A549 treated with Hydrocortisone at 1 μM for 4 hours (cell line): ENCODE measurements at places on chromosomes 7 and 10. TPM values are rescaled to one million over a fixed set of nuclear protein-coding genes. Genes with fewer than 3 reads are reported as not detected.

CLRN3 gene
- not detected in 5 replicates for total RNA-seq

ASZ1 gene
- total RNA-seq, result not detected in 5 replicates

CRHR2 gene
- total RNA-seq, result 0.02 to 0.06 TPM (median 0.05 TPM) in 3 of 5 replicates, not detected in the others

HOXA5 gene
- total RNA-seq, result 4.1 to 5.9 TPM (median 4.2 TPM) in 5 replicates

STRIP2 gene
- 4.9 to 7.1 TPM (median 6.1 TPM) in 5 replicates for total RNA-seq

CNTNAP2 gene
- total RNA-seq, result 0.01 to 0.10 TPM (median 0.02 TPM) in 3 of 5 replicates, not detected in the others

ADAM12 gene
- total RNA-seq, result 2.9 to 5.0 TPM (median 4.3 TPM) in 5 replicates

GARIN1A gene
- total RNA-seq, result 0.38 to 0.72 TPM (median 0.60 TPM) in 5 replicates

RUFY2 gene
- total RNA-seq, result 7.1 to 10.0 TPM (median 8.7 TPM) in 5 replicates

HOXA3 gene
- total RNA-seq, result 3.7 to 6.1 TPM (median 5.6 TPM) in 5 replicates

DLX6 gene
- not detected in 5 replicates for total RNA-seq

RBM48 gene
- total RNA-seq, result 5.7 to 8.3 TPM (median 6.0 TPM) in 5 replicates

NEURL1 gene
- total RNA-seq, result 0.40 to 0.97 TPM (median 0.70 TPM) in 5 replicates

MYOZ1 gene
- total RNA-seq, result not detected in 5 replicates

SPOCK2 gene
- 0.29 to 0.53 TPM (median 0.37 TPM) in 5 replicates for total RNA-seq

PRPF18 gene
- total RNA-seq, result 17.5 to 25.8 TPM (median 18.9 TPM) in 5 replicates

PRXL2A gene
- total RNA-seq, result 43.5 to 46.9 TPM (median 44.0 TPM) in 5 replicates

SLC26A5 gene
- total RNA-seq, result not detected in 5 replicates

LMOD2 gene
- total RNA-seq, result not detected in 5 replicates

ATP5F1C gene
- total RNA-seq, result 271 to 334 TPM (median 292 TPM) in 5 replicates

SLC13A1 gene
- not detected in 5 replicates for total RNA-seq

NEUROD6 gene
- total RNA-seq, result not detected in 5 replicates

GPR146 gene
- 1.5 to 2.3 TPM (median 1.8 TPM) in 5 replicates for total RNA-seq

PNLIPRP3 gene
- 0.03 to 0.05 TPM in 2 of 5 replicates, not detected in the others for total RNA-seq

TMEM130 gene
- total RNA-seq, result 0.24 to 0.59 TPM (median 0.31 TPM) in 5 replicates

CHAT gene
- total RNA-seq, result not detected in 5 replicates

NODAL gene
- not detected in 5 replicates for total RNA-seq

COBL gene
- 4.0 to 4.8 TPM (median 4.4 TPM) in 5 replicates for total RNA-seq

CRPPA gene
- total RNA-seq, result 0.43 to 0.78 TPM (median 0.74 TPM) in 5 replicates

FFAR4 gene
- total RNA-seq, result 0.06 to 0.12 TPM (median 0.08 TPM) in 5 replicates

PPP2R2D gene
- total RNA-seq, result 20.7 to 27.4 TPM (median 27.0 TPM) in 5 replicates

GPR85 gene
- not detected in 5 replicates for total RNA-seq

POT1 gene
- total RNA-seq, result 10.6 to 19.2 TPM (median 13.1 TPM) in 5 replicates

MUC12 gene
- total RNA-seq, result 12.6 to 23.9 TPM (median 19.6 TPM) in 5 replicates

EFCAB10 gene
- total RNA-seq, result 2.3 to 3.5 TPM (median 3.2 TPM) in 5 replicates

POLR2J2 gene
- total RNA-seq, result 0.12 to 0.61 TPM (median 0.24 TPM) in 5 replicates

ZNF503 gene
- total RNA-seq, result 6.7 to 9.0 TPM (median 8.5 TPM) in 5 replicates

EVX1 gene
- total RNA-seq, result 0.07 to 0.22 TPM (median 0.13 TPM) in 5 replicates

GBX1 gene
- total RNA-seq, result 0.10 to 0.17 TPM in 2 of 5 replicates, not detected in the others

BICC1 gene
- 14.6 to 25.3 TPM (median 17.1 TPM) in 5 replicates for total RNA-seq
